ENCODE measurements at places on chromosomes 1 and 21.

DNA sequence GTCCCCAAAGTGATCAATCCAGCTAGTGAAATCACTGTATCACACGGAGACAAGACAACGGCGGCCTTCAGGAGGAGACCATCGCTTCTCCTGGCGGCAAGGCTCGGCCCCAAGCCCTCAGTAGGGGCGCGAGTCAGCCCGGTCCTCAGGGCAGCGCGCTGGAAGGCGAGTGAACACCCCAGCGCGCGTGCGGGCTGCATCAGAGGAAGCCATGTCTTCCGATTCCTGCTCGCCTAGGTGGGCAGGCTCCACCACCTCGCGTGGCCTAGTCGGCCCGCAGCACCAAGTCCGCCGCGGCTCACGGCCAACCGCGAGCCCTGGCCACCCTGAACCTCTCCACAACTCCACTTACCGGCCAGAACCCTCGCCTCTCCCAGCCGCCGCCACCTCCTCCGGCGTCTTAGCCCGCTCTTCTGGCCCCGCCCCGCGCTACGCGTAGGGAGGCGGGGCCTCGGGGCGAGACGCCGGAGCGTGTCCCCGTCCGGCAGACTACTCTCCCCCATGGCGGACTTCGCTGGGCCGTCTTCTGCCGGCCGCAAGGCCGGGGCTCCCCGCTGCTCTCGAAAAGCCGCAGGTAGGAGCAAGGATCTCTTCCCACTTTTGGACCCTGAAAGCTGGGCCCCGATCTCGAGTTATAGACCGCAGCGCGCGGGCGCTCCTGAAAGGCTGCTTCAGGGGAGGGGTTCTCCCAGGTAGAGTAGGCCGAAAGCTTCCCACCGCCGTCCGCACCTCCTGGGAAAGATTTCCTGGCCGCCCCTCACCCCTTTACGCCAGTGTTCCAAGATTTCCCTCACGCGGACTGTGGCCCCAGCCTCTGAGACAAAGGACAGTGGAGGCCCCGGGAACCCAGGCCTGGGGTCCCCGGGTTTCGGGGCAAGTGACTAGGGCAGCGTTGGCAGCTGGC, at the start of the genes GLMN and RPAP2:
TSS of gene GLMN (minus strand) at position 415 of the 904 bp plus-strand sequence. CDS start 988 bp downstream, outside the sequence.
TSS of gene RPAP2 (plus strand) at position 487 of the 904 bp plus-strand sequence. CDS start at position 502, 15 bp downstream.
- peak; percentile 88 for DNase-seq

DNA sequence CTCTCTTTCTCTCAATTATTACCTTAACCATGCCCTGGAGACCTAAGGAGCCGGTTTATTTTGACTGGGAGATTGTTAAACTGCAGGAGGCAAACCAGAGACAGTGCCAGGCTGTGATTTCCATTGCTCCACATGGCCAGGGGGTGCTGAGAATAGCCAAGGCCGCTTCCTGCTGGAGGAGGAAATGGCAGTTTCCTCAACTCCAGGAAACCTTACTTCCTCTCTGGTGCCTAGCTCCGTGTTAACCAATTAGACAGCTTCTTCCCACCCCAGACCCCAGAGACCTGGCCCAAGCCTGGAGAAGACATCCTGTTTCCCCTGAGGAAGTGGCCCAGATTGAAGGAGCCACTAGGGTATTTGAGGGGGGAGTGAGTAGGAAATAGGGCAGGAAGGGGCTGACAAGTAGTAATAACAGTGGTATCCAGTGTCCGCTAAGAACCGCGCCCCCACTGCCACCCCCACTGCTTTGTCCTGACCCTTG, 161.2 kb downstream of the PLPP3 start:
- DNase-seq: no peak

- no peak for DNase-seq
These were observed 161.1 kb downstream of the ZBTB18 start for GRCh38 chr1:244212219-244212618.

- no peak for DNase-seq
These were observed 38.2 kb downstream of the URB2 start for GRCh38 chr1:229664133-229664689.

DNA sequence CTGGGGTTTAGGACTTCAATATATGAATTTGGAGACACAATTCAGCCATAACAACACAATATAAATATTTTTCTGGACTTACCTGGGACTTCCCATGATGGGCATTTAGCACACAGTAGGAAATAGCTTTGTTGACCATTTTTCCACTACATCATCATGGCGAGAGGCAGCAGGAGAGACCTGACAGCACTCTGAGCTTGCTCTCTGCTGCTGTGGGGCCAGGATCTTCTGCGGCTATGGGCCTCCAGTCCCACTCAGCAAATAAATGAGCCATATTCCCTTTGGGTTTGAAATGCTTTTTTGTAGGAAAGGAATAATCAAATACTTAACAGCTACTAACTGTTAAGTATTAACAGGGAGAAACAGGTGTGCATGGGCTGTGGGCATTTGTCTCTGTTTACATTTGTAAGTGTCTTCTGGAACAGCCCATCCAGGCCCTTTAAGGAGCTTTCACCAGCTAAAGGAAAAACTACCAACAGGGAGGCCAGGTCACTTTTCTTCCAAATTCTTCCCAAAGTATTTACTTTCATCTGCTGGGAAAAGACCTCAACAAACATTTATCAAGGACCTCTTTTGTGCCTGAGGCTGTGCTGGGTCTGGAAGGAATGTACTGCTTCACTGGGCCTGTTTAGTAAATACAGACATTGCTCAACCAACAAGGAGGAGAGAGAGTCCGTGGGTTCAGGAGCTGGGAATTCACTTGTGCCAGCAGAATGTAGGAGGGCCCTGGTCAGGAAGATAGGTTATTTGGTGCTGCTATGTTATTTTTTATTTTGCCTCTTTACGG, 133.2 kb downstream of the LRIG2 start:
- no peak for DNase-seq

- no peak for DNase-seq
These were observed 111.6 kb downstream of the PLD5 start for GRCh38 chr1:242412921-242413320.

DNA sequence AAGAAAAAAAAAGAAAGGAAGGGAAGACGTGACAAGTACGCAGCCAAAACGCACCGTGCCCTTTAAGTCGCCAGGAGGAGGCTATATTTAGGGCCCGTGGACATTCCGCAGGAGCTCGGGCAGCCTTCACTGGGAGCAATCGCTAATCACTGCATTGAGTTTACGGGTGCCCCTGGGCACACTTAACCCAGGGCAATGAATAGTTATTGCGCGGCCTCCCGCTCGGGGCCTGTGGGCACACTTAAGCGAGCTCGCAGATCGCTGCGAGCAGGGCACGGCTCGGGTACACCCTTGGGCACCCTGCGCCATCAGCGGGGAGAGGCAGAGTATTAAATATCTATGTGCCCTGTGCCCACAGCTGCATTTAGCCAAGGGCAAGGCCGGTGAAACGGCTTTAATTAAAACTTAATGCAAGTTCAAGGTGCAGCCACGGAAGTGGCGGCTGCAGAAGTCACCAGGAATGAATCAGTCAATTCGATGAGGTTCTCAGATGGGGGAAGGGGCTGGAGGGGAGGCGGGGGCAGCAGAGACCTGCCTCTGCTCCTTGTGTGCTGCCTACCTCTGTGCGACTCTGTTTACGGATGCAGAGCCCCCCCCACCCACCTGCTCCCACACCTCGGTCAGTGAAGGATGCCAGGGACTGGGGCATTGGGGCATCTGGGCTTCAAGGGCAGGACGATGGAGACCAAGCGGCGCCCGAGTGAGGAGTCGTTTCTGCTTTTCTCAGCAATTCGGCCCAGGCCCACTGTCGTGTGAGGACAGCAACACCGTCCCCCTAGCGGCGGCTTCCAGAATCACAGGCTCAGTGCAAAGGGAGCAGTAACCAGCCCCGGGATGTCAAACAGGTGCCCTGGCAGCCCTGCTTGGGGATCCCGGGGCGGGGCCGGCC, 51.8 kb upstream of the TARDBP start:
- peak; percentile 92 for DNase-seq

DNA sequence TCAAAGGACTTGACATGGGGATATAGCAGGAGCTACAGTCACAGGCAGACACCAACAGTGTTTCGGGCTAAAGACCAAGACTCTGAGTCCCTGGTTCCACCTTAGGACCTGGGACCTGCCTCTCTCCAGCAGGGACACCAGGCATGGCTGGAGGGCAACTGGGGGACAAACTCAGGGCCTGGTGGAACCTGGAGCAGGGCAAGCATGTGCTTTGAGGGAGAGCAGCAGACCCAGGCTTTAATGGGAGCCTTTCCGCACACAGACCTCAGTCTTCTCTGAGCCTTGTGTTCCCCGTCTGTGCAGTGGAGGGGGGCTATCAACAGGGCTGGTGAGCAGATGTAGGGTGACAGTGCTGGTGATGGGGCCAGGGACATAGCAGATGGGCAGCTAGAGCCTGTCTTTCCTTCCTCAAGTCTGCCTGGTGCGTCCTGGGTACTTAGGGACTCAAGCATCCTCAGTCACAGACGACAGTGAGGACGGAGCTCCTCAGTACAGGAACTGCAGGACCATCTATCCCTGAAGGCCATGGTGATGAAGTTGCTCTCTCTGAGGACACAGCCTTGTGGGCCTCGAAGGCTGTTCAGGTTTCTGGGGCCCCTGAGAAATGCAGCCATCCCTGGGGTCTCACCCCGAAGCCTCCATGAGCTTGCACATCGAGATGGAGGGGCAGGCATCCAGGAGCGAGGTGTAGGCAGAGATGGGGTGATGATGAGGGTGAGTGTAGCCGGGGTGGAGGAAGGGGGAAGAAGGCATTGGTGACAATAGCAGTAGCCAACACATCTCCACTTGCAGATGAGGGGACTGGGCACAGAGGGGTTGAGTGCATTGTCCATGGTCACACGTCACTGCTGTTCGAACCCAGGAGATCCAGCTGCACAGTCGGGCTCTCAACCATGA, 593.4 kb downstream of the PTPRU start:
- peak; percentile 37 for DNase-seq

- no peak for DNase-seq
These were observed 14.2 kb downstream of the PODN start for GRCh38 chr1:53076165-53076564.

DNA sequence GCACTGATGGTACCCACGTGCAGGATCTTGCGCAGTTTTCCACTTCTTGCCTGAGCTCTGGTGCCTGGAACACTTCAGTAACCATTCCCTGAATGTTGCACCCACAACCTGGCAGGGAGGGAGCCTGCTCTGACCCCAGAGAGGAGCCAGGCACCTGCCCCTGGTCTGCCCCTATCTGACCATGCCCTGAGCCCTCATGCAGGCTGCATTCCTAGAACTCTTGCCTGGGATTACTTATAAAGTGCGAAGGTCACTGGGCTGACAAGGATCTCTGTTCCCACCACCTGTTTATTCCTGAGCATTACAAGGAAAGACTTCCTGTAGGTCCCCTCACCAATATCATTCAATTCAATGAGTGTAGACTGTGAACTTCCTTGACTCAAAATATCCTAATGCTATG, 191.9 kb upstream of the FMN2 start:
- no peak for DNase-seq

DNA sequence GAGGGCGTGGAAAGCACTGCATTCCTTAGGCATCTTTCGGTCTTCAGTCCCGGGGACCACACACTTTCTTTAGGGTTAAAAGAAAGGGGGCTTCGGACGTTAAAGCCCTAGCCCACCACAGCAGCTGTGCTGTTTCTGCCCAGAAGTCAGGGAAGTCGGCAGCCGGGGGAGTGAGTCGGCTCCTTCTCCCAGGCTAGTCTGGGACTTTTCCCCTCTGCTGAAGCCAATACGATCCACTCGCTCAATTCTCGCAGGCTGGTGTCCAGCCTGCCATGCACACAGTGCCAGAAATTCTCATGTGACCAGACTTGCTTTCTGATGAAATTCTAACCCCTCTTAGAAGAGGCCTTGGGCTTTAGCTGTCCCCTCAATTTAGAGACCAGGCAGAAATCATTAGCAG, 67.7 kb downstream of the BCAR3 start:
- no peak for DNase-seq

DNA sequence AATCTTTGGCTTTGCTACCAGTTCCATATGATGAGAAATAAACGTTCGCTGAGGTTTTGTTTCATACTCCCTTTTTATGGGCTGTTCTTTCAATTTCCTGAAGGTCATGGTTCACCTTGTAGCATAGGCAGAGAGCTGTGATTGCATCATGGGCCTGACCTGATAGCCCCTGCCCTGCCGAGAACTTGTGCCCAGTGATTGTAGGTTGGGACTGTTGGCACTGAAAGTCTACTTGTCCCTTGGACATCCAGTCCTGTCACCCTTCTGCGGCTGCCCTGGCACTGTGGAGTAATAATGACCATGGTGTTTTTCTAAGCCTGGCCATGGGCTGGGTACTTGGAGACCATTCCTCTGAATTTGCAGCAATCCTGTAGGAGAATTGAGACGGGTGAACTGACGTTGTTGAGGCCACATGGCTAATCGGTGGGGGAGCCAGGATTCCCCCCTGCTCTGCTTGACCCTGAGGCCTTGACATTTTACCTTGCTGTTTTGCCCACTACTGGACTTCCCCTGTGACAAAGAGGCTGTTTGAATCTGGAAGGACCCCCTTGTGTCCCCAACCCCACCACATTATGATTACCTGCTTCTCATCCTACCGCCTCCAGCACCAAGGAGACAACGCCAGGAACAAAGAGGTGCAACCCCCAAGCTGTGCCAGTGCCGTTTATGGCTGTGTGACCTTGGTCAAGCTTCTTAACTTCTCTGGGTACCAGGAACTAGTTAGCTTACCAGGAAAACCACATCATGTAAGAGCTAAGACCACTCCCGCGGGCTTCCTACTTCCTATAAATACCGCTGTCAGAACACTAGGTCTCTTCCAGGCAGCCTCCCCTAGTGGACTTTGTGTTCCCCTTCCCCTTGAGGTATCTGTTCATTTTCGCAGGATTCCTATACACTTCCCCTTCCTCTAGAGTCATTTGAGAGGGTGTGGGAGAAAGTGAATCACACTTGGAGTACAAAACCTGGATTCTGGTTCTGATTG, 23.4 kb downstream of the SESN2 start:
- DNase-seq: no peak

GRCh38 chr1:58971629-58972140, 187.8 kb upstream of the JUN start:
- no peak for DNase-seq

GRCh38 chr1:76501586-76502219, 365.6 kb upstream of the ST6GALNAC5 start:
- peak; percentile 52 for DNase-seq

DNA sequence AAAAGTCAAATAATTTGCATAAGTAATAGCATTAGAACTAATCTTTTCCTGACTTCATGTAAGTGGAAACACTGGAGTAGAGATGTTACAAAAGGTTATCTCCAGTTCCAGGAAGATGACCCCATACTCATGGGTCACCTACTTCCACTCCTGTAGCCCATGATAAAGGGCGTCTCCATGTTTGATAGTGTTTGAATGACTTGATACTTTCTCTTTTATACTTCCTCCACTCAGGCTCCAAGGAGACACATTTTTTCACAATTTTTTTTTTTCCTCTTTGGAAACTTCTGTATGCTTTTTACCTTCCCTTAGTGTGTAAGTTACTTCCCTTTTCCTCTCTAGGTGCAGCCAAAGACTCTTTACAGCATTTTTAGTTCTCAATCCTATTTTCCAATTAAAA, 382.1 kb upstream of the B3GALT2 start:
- DNase-seq: no peak

DNA sequence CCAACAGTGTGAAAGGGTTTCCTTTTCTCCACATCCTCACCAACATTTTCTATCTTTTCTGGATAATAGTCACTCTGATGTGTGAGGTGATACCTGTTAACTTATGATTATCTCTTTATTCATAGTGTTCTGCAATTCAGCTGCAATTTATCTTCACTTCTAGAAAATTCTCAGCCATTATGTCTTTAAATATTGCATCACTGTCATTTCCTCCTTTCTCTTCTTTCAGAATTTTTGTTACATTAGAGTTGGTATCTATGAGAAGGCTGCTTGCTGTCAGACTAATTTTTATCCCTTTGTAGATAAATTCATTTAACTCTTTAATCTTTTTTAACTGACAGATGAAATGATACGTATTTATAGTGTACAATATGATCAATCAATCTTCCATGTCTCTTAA, 30.5 kb upstream of the ATF3 start:
- DNase-seq: no peak

Measured in ecto neural progenitor cell (in vitro differentiated cells).